ENCODE measurements at places on chromosomes 5 and 9.
A peak's percentile ranks its signal among the peaks of the same experiment; 100 is the strongest.

GRCh38 chr9:111944241-111944866 is 47.7 kb downstream of the UGCG start:
- H3K4me3 ChIP-seq: no peak overlapping the region
- H3K4me1 ChIP-seq: no peaks in the 10 kb centered on the region
- peak overlapping the region; percentile 6 for H3K27ac ChIP-seq
- H3K27me3 ChIP-seq: no peaks in the 10 kb centered on the region
- H3K36me3 ChIP-seq: no peaks in the 10 kb centered on the region
- no peak for DNase-seq

GRCh38 chr9:108905494-108905893 is 28.4 kb downstream of the ELP1 start:
- peaks cover 92% of the 10 kb centered on the region for H3K36me3 ChIP-seq
- no peak overlapping the region for H3K27ac ChIP-seq
- H3K4me1 ChIP-seq: no peaks in the 10 kb centered on the region

DNA sequence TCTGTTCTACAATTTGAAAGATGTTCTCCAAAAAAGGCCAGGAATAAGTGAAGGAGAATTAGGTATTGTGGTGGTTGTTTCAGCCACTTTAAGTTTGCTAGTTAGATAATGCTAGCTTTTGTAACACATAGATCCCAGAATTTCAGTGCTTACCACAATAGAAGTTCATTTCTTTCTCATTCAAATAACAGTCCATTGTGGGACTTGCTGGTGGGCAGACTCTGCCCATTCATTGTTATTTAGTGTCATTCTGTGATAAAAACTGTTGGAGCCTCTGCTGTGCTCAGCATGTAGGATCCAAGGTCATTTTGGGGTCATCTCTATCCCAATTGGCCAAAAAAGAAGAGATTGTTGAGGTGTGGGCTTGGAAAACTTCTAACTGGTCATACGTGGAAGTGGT is 106.8 kb downstream of the CCDC192 start:
- DNase-seq: no peak
- no peak overlapping the region for H3K4me3 ChIP-seq
- no peaks in the 10 kb centered on the region for H3K27me3 ChIP-seq
- peaks cover 30% of the 10 kb centered on the region for H3K4me1 ChIP-seq
- no peaks in the 10 kb centered on the region for H3K36me3 ChIP-seq
- H3K27ac ChIP-seq: no peak overlapping the region

DNA sequence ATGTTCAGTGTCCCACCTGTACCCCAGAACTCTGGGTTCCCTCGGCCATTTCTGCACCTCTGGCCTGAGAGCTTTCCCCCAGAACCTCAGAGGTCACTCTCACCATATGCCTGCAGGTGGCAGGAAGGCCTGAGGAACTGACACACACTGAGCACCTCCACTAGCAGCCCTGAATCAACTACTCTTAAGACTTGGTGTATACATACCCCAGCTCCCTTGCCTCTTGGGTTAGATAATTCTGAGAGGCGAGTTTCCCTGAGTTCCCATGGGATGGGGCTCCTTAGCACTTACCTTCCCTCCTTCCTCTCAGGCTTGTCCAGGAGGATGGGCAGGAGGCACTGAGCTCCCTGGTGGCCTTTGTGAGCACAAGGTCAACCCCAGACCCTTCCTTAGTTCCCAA is 86.1 kb downstream of the HSD17B3 start:
- H3K27me3 ChIP-seq: no peaks in the 10 kb centered on the region
- H3K4me3 ChIP-seq: no peak overlapping the region
- no peaks in the 10 kb centered on the region for H3K4me1 ChIP-seq
- H3K36me3 ChIP-seq: no peaks in the 10 kb centered on the region
- no peak overlapping the region for H3K27ac ChIP-seq

- H3K4me3 ChIP-seq: no peak overlapping the region
- peaks cover 10% of the 10 kb centered on the region for H3K4me1 ChIP-seq
- no peak overlapping the region for H3K27ac ChIP-seq
- DNase-seq: no peak
These were observed 11.9 kb downstream of the CAPSL start for GRCh38 chr5:35926389-35927051.

DNA sequence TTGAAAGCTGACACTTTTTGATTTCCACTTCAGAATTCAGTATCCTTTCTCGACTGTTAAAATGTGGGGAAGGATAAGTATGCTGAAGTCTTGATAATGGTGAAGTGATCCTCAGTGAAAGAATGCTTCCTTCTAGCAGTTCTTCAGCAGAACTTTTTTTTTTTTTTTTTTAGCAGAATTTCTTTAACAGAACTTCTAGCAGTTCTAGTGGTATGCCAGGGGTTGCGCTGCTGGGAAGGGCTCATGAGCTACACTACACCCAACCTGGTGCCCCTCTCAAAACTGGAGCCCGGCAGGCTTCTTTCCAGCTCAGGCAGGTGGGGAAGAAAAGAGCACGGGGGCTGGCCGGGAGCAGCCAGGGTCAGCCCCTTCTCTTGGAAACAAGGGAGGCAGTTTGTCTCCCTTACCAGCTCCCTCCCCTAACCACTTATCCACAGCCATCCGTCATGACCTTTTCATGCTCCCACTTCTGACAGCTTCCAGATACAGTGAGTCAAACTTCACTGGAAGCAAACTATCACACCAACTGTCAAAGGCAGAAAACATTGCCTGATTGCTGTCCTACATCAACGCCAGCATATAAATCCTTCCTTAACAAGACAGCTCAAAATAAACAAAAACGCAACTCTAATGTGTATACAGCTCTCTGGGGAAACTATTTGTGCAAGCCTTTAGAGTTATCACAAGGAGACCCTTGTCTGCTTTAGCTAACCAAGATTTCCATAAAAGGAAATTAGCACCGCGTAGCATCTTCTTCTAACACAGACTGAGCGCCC is 211.5 kb downstream of the GAPVD1 start:
- no peak overlapping the region for H3K4me3 ChIP-seq
- H3K36me3 ChIP-seq: no peaks in the 10 kb centered on the region
- H3K27ac ChIP-seq: no peak overlapping the region
- DNase-seq: no peak
- H3K27me3 ChIP-seq: no peaks in the 10 kb centered on the region

Measured in RWPE2 (cell line).